ENCODE measurements at places on chromosomes 12 and 14.

DNA sequence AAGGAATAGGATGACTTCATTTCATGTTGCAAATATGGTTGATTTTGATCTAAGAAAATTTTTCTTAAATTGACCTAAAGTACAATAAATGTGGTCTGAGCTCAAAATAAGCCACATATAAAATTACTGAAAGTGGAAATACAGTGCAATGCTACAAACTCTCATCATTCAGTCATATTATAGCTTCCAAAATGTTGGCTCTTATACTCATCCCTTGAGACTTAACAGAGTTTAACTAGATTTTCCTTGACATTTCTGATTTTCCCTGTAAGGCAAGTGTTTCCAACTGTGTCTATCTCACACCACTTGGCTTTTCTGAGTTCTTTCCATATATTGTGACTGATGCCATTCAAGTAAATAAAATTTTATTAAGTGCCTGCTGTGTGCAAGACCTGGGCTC is 123.7 kb upstream of the NTF3 start:
- DNase-seq: no peak

GRCh38 chr14:98564541-98564940 is 707.5 kb downstream of the BCL11B start:
- DNase-seq: no peak

DNA sequence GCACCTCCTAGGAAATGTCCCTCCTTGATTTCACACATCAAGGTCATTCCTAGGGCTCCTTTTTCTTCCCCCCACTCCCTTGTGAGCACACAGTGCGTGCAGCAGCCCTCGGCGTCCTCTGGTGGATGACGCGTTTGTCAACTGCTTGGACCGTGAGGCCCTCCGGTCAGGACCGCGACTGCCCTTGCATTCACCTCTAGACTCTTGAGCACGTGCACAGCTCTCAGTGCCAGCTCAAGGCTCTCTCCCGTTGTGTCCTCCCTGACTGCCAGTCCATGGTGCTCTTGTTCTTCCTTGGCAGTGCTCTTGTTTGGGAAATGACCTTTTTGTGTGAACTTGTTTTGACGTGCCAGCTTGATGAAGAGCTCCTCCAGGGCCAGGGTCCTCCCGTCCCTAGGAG is 67.9 kb downstream of the TSPAN9 start:
- no peak for DNase-seq

DNA sequence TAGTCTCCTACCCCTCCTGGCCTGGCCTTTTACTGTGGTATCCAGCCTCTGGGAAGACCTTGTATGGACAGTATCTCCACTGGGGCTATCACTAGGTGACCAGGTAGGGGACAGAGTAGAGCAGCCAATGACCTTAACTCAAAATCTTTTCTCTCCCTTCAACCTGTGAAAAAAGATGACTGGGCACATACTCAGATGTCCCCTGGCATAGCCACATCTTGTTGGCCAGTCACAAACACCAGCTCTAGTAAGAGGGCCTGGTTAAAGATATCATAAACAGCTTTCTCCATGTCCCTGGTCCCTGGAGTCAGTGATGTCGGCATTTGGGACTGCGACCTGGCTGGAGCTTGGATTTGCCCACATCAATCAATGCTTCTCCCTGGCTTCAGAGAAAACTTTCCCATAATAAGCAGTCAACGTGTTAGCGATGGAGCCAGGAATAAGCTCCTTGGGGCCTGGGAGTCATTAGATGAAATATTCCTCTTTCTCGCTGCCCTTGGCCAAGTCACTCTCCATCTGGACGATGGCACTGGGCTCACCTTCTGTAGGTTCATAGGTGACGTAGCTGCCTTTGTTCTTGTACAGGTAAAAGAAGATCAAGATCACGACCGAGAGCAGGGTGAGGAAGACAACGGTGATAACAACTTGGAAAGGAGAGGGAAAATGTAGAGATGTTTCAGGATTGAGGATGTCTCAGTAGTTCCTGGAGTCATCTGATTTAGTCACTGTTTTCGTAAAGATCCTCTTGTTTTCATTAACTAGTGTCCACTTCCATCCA is 7.0 kb downstream of the DAZAP2 start:
- no peak for DNase-seq

DNA sequence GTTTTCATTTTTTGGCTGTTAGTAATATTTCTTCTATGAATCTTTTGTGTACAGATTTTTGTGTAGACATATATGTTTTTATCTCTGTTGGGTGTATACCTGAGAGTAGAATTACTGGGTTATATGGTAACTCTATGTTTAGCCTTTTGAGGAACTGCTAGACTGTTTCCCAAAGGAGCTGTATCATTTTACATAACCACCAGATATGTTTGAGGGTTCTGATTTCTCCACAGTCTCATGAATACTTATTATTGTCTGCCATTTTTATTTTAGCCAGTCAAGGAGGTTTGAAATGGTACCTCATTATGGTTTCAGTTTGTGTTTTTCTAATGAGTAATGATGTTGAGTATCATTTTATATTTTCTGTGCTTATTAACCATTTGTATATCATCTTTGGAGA is 1.9 kb downstream of the PCNX4 start:
- no peak for DNase-seq

All from stimulated activated CD8-positive, alpha-beta memory T cell treated with anti-CD3 and anti-CD28 coated beads, Interleukin-4, amount 100 ng/mL, for 24 hours (primary cell).